ENCODE measurements at places on chromosomes 7 and 10.
A peak's percentile ranks its signal among the peaks of the same experiment; 100 is the strongest.

DNA sequence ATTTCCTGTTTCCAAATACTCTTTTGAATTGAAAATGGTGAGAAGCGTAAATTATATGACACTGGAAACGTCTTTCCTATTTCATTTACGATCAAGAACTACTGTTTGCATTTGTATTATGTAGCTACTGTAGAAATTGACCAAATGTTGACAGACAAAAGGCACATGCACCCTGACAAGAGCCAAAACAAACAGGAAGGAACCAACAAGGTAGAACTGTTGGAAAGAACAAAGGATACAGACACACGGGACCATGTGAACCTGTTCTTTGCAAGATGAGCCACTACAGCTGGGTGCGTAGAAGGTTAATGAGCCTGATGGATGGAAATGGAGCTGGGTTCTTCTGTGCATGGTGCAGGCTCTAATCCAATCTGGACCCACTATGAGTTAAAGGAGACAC, 48.4 kb upstream of the FZD8 start:
- DNase-seq, result no peak

DNA sequence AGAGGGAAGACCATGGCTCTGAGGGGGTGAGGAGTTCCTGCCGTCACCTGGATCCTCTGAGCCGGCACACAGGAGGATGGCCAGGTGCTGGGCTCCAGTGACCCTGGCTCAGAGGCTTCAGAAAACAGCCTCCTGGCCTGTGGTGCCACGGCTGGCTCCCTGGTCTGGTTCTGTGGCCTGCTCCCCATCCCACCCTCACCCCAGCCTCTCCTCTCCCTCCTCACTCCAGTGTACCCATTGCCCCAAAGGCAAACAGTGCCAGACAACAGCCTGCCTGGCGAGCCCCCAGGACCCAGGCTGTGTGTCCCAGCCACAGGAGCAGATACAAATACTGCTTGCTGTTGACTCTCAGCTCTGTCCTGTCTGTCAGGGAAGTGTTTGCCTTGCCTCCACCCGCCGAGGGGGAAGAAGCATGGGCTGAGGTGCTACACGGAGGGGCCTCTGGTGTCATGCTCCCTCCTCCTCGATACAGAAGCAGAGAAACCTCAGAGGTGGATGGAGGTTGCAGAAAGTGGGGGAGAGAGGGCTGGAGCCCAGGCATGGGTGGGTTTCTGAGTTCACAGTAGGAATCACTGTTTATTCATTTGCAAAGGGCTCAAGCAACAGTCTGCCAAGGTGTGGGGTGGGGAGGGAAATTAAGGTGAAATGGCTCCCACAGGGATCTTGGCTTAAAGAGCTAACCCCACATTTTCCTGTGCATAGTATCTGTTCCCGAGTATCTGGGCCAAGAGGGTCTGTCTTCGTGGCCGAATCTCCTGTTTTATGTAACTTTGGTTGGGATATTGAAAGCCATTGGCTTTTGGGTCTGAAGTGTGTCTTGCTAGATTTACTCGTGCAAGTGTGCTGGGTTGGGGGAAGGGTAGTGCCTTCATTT, 5.5 kb downstream of the ADRA2A start:
- DNase-seq, result no peak

- DNase-seq, result peak; percentile 69
These were observed 43.4 kb downstream of the PRF1 start for GRCh38 chr10:70558871-70559810.

GRCh38 chr7:85815526-85815925, 628.7 kb upstream of the SEMA3D start:
- DNase-seq, result no peak
